ENCODE measurements at places on chromosomes 5 and 9.

DNA sequence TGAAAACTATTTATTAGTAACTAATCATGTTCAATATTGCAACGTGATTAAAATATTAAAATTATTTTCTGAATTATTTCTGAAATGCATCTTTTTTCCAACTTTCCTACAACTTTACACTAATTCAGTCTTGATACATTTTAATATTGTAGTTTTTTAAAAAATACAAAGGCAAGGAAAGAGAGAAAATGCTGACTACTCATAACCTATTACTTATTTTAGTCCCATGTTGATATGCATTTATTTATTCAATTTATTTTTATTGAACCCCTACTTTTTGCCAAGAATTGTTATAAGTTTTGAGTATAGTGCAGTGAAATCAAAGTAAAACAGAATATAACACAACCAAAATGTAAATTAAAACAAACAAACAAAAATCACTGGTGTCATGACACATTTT, 978.2 kb downstream of the CDH9 start:
- no peak for DNase-seq

- no peak for DNase-seq
These were observed 15.9 kb downstream of the TAL2 start for GRCh38 chr9:105678163-105678562.

DNA sequence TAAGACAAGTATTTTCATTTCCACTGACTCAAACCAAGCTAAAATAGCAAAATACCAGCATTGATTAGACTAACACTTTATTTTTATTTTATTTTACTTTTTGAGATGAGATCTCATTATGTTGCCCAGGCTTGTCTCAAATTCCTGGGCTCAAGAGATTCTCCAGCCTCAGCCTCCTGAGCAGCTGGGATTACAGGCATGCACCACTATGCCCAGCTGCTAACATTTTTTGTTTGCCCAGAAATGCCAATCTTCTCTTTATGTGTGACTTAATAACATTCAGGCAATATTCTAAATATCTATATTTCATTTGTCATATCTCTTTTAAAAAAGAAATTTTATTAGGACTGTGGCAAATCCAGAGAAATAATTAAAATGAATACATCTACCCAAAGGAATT, 55.0 kb downstream of the OXCT1 start:
- DNase-seq: no peak

DNA sequence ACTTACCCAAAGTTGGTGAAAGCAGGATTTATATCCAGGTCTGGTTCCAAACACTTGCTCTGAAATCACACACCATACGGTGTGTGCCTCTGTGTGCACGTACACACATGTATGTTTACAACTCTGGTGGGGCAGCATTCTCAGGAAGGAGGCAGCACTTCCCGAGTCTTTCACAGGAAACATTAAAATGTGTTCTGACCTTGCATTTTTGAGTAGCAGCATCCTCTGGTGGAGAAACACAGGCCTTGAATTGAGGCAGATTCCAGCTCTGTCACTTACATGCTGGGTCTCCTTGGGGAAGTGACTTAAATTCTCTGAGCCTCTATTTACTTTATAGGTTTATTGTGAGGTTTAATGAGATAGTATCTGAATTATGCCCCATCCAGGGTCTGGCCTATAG, 126.4 kb downstream of the RGS3 start:
- no peak for DNase-seq

DNA sequence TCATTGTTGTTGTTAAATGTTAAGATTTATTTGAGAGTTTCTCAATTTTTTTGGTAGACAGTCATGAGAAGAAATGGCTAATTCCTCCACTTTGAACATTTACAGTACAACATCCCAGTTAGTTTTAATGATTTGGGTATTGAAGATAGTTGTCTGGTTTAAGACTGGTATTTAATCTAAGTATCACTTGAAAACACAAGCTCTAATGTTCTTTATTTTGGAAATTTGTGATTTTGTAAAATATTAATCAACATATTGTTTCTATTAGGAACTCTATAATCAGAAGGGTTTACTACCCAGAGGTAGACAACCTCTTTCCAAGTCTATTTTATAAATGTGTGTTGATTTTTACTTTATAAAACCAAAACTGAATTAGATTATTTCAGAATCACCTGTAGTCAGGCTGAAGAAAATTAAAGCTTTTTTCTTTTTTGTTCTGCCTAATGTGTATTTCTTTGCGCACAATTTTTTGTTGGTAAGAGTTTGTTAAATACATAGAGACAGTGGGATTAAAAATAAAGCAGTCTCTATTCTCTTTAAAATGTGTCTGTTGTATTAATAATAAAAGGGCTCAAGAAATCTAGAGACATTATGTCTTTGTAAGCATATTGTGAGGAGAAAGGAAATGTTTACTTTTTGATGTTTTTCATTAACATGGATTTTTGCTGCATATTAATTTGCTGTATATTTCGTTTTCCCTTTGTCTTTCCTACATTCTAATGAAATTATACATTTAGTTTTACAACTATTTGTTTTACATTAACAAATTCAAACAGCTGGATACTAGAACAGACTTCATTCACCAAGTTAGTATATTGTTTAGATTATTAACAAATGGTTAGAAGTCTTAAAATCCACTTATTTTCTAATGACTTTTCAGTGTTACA, 3.9 kb upstream of the PURA start:
- no peak for DNase-seq

DNA sequence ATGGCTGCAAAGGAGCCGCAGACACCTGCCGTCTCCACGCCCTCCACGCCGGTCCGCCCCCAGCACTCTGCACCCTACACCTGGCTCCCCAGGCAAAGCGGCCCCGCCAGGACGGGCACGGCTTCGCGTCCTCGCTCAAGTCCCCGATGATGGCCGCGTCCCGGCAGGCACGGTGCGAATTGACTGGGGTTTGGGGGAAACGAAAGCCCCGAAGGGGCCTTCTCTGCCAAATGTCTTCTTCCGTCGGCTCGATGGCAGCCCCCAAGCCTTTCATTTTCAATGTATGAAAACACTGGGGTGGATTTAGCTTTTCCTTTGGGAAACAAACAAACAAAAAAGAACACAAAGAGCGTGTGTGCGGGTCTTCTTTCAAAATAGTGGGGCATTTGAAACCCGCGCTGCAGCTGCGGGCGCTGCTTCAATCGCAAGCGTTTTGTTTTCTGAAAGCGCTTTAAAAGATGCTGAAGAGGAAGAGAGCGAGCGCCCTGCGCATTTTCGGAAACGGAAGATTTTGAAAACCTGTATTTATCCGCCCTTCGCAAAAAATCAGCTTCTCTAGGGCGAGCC, 160.0 kb downstream of the RMI1 start:
- DNase-seq: no peak

- no peak for DNase-seq
These were observed 124.4 kb upstream of the MAP1B start for GRCh38 chr5:71982717-71983395.

GRCh38 chr9:31520301-31521085, 864.0 kb upstream of the ACO1 start:
- DNase-seq: no peak

GRCh38 chr5:171316258-171317121, 7.4 kb downstream of the TLX3 start:
- DNase-seq: no peak

DNA sequence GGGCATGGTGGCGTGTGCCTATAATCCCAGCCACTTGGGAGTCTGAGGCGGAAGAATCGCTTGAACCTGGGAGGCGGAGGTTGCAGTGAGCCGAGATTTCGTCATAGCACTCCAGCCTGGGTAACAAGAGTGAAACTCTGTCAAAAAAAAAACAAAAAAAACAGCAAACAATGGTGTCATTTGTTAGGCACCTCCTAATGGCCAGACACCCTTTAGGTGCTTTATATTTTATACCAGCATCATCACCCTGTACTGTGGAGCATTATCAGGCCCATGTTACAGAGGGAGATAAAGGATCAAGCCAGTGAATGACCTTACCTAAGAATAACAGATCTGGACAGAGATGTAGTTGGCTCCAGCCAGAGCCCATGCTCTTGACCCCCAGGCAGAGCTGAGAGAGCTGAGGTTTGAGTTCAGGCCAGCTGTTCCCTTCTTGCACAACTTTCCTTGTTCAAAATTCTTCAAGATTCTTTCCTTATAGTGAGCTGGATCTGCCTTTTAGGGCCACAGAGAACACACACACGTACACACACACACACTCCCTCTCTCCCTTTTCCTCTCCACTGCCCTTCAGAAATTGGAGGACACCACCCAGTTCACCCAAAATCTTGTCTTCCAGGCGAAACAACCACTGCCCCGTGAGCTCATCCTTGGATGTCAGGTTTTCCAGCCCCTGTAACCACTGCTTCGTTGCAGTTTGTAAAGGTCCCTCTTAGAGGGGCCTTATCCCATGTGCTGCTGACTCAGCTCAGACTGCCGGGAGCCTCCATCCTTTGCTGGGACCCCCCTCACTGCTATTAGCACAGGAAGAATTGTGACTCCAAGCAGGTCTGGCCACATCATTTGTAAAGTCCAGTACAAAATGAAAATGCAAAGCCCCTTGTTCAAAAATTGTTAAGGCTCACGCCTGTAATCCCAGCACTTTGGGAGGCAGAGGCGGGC, 10.4 kb upstream of the PTGES start:
- DNase-seq: peak; percentile 69

DNA sequence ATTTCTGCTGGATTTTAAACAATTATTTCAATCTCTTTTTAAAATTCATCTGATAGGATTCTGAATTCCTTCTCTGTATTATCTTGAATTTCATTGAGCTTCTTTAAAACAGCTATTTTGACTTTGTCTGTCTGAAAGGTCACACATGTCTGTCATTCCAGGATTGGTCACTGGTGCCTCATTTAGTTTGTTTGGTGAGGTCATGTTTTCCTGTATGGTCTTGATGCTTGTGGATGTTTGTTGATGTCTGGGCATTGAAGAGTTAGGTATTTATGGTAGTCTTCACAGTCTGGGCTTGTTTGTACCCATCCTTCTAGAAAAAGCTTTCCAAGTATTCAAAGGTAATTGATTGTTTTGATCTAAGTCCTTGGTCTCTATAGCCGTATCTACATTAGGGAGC, 39.1 kb downstream of the DENND4C start:
- no peak for DNase-seq

- no peak for DNase-seq
These were observed 30.5 kb downstream of the SHB start for GRCh38 chr9:38038307-38039089.

DNA sequence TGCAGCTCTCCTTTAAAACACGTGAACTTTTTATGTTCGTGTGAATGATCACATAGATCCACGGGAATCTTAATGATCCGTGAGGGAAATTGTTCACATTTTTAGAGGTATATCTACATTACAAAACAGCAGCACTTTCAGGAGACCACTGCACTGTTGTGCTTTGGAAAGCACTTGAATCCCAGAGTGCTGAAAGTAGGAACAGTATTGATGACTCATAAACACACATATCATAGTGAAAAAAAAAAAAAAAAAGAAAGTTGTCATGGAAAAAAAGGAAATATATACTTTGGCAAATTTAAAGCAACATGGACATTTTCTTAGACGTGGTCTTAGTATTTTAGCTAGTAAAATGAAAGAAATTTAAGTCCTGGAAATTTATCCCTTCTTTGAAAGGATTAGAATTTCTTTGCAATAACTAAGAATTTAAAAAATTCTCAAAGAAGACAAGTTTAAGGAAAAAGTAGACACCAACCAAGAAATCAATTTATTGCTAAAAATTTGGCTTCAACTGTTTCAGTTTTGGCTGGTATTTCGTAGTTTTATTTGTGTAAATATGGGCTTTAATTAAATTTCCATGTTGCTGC, 55.4 kb downstream of the ADGRV1 start:
- no peak for DNase-seq

GRCh38 chr5:38069360-38069759, 189.0 kb upstream of the EGFLAM start:
- DNase-seq: no peak

- no peak for DNase-seq
These were observed 56.8 kb downstream of the PRELID2 start for GRCh38 chr5:145778144-145778900.

- DNase-seq: no peak
These were observed 9.4 kb upstream of the RAD23B start for GRCh38 chr9:107273634-107274033.

- DNase-seq: no peak
These were observed 35.9 kb downstream of the PRR16 start for GRCh38 chr5:120499876-120500563.
